ENCODE measurements at places on chromosomes 6 and 20.

DNA sequence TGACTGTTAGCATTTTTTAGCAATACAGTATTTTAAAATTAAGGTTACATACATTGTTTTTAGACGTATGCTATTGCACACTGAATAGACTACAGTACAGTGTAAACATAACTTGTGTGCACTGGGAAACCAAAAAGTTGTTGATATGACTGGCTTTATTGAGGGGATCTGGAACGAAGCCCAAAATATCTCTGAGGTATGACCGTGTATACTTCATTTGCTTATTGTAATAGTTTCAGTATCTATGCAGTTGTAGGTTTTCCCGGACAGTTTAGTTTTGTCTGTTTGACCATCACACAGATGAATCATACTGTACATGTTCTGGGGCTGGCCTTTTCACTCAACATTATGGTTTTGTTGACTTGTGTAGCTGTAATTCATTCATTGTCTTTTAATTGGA lies 6.9 kb upstream of the ZBTB12 start:
- no peak for DNase-seq

- DNase-seq, result no peak
Measured at GRCh38 chr6:71463061-71463460, 174.4 kb downstream of the OGFRL1 start.

GRCh38 chr6:13058051-13058450 lies 270.3 kb downstream of the TBC1D7 start:
- DNase-seq, result no peak

GRCh38 chr6:27893836-27894807 lies 18.1 kb downstream of the OR2B2 start:
- peak; percentile 63 for DNase-seq

- no peak for DNase-seq
Measured at GRCh38 chr6:72580281-72580940, 41.5 kb upstream of the KCNQ5 start.

DNA sequence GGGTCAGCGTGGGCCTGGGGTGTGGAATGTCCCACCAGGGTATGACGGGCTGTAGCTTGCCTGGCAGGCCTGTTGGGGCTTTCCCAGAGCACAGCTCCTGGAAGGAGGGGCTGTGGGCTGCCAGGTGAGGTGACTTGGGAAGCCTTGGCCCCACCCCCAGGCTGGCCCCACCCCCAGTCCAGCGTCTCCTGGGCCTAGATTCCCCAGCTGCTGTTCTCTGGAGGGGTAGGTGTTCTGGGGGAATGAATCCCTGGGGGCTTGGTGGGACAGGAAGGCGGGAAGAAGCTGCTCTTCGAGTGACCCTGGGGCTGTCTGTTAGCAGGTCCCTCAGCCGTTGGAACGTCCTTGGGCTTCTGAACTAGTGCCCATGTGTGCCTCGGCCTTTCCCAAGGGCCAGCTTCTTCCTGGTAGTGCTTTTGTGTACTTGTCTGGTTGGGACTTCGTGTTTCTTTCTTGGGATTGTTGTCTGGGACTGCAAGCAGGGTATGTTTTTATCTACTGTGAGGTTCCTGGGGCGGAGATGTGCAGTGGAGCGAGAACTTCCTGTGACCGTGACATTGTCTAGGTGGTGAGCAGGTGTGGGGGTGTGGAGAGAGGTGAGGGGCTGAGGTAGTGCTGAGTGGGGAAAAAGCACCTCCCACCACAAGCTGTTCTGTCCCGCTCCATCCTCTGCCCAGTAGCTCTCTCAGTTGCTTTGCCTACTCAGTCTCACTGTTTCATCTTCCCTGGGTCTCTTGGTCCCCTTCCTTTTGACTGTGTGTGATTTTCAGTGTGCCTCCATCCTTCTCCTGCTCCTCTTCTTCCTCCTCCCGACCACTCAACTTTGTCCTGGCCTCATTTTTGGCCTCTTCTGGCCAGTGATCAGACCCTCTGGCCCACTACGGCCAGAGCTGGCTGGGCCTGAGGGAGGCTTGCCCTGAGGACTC lies 1.3 kb upstream of the DDR1 start:
- no peak for DNase-seq

DNA sequence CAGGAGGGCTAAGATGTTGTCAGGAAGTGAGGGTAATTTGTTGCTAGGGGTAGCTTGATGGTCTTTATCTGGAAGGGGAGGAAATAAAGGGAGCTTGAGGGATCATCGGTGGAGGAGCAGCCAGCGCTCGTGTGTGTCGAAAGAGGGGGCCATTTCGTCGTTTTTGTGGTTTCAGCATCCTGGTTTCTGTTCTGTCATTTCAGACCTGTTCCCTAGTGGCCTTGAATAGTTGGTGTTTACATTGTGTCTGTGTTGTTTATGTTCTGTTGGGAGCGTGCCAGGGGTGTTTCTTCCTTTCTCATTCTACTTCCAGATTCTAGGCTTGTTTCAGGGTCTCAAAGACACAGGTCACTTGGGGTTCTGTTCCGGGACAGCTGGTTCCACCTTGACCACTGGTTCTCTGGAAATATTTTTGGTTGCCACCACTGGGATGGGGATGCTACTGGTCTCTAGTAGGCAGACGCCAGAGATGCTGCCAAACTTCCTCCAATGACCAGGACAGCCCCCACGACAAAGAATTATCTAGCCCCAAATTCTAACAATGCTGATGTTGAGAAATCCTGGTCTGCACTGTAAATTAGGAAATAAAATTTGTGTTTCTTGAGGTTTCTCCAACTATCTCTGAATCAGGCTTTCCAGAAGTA lies 113.9 kb upstream of the NAA20 start:
- no peak for DNase-seq

- DNase-seq, result no peak
Measured at GRCh38 chr20:4088766-4089165, 73.4 kb upstream of the RNF24 start.

GRCh38 chr6:48714250-48714649 lies 603.3 kb upstream of the PTCHD4 start:
- DNase-seq, result no peak

GRCh38 chr6:111685526-111685925 lies 79.8 kb upstream of the TRAF3IP2 start:
- DNase-seq, result no peak

GRCh38 chr6:21664314-21665109 lies 71.0 kb downstream of the SOX4 start:
- DNase-seq, result no peak

- DNase-seq, result no peak
Measured at GRCh38 chr6:69813508-69813907, 16.7 kb upstream of the LMBRD1 start.

- DNase-seq, result no peak
Measured at GRCh38 chr6:111076024-111076695, 11.1 kb upstream of the SLC16A10 start.

DNA sequence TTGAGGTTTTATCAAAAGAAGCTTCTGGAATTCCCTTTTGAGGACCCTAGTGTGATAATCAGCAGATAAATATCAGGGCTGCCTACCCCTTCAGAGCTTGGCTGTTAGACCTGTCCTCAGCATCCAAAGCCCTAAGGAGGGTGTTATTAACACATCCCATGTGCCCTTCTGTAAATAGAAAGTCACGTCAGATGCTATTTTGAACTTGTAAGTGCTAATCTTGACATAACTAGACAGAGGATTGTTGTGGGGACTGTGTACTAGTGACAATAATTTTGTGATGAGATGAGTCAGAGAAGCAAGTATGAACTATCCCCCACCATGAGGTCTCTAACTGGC lies 4.9 kb upstream of the LAMA4 start:
- DNase-seq, result no peak

DNA sequence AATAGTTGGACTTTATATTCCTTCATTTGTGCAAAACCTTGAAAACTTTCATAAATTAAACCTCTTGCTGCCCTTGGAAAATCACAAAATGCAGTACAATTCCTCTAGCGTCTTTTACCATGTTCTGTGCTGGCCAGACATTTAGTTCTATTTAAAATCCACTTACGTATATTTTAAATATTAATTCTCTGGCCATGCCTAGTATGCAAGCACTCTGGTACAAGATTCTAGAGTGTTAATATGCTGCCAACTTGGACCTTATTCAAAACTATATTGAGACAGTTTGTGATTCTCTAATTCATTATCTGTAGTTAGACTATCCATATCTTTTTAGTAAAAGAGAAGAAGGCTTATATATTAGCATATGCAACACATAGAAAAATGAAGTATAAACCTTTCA lies 328.1 kb downstream of the ARHGAP18 start:
- DNase-seq, result no peak

DNA sequence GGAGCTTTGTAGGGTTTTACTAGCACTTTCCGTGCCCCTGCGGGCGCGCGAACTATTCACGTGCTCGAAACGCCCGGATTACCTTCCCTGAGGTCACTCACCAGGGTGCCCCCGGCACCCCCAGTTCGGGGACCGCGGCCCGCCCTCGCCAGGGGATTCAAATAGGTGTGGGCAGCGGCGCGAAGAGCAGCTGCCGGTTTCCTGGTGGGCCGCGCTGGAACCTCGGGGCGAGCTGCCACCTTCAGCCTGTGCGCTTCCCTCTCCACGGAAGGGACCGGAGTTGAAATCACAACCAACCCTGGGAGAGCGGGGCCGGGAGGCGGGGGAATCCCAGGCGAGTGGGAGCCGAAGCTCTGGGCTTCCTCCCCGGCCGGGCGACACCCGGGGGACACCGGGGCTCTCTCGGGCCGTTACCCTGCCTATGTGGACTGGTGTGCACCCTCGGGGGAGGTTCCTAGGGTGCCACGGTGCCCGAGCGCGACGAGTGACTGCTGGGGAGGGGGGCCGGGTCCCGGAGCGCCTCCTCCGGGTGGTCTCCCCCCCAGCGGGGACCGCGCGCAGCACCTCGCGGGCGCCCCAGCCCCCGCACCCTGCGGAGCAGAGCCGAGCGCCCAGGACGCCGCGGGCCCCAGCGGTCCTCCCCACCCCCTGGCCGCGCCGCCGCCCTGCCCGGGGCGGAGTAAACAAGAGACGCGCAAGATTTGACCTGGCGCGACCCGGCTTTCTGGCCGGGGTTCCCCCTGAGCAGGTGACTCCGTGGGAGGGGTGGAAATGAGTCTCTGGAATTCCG lies 2.1 kb upstream of the HIVEP2 start:
- DNase-seq, result peak; percentile 65

DNA sequence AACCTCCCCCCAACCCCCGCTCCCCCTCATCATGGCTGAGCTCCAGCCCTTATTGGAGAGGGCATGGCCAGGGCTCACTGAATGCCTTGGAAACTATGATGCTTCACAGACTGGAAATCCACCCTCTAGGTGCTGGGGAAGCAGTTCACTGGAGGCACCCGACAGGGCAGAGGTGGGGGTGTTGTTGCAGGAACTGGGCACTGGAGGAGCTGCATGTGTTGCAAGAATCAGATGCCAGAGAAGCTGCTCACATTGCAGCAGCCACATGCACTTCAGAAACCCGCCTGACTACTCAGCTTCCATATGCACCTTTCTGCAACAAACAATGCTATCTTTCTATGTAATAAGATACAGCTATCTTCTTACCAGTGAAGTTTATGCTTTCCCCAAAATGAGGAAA lies 7.9 kb upstream of the TBPL1 start:
- no peak for DNase-seq

DNA sequence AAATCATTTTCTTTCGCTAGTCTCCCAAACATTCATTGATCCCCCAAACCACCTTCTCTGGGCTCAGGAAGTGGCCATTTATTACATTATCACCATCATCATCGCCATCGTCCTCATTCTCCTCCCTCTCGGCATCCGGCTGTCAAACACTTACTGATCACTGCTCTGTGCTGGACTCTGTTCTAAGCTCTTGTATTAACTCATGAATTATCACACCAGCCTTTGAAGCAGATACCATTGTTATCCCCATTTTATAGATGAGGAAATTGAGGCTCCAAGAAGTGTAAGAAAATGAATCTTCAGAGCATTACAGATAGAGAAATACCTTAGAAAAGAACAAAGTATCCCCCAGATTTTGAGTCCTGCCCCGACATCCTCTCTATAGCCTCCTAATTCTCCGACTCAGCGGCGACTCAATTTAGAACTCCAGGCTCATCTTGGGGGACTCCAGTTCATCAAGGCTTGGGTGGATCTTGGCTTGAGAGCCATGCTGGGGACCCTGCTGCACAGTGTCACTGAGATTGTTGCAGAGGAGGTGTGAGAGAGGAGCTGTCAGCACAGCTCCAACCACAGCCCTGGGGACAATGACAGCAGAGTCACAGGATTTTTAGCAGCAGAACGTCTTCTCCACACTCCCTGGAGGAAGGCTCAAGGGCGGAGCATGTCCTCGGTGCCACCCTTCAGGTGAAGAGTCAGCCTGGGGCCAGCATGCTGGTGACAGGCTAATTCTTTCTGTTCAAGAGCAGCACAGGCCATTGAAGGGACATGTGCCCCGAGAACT lies 6.6 kb upstream of the EEF1E1 start:
- no peak for DNase-seq

DNA sequence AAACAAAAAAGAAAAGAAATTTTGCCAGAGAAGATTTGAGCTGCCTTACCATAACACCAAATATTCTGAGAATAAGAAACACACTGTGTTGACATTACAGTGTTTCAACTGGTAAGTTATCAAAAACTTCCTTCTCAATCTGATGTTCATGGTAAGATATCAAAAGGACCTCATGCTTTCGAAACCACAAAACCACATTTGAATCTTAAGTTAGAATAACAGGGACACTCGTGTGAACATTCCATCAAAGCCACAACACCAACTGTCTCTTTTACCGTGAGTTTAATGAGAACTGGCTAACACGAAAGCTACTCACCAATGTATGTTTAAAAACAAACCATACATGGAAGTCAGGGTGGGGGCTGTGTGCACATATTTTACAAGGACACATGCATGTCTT lies 73.0 kb upstream of the OPRM1 start:
- no peak for DNase-seq

DNA sequence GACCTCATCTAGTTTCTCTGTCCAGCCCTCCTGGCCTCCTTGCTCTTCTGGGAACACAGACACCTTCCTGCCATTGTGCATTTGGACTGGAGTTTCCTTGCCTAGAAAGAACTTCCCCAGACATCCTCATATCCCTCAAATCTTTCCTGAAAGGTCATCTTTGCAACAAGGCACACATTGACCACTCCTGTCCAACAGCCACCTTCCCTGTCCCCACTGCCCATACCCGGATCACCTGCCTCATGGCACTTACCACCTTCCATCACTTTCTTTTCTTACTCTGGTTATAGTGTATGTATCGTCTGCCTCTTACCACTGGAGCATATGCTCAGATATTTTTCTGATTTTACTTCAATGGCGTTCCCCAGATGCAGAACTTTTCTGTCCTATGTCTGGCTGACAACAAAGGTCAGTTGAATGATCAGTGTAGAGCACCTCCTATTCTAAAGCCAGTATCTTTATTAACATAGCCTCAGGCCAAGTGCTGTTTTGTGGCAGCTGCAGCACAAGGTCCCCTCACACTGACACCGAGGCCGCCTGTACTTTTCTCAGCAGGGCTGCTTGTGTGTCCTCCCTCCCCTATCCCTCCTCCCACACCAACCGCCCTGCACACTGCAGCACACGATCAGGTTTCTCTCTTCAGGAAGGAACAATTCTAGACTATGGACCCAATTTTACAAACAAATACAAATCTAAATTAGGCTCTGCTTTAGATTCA lies 4.1 kb downstream of the HLA-C start:
- no peak for DNase-seq

Data from activated CD8-positive, alpha-beta memory T cell treated with anti-CD3 and anti-CD28 coated beads for 4 hours (primary cell).